ENCODE measurements at places on chromosomes 16 and 17.

DNA sequence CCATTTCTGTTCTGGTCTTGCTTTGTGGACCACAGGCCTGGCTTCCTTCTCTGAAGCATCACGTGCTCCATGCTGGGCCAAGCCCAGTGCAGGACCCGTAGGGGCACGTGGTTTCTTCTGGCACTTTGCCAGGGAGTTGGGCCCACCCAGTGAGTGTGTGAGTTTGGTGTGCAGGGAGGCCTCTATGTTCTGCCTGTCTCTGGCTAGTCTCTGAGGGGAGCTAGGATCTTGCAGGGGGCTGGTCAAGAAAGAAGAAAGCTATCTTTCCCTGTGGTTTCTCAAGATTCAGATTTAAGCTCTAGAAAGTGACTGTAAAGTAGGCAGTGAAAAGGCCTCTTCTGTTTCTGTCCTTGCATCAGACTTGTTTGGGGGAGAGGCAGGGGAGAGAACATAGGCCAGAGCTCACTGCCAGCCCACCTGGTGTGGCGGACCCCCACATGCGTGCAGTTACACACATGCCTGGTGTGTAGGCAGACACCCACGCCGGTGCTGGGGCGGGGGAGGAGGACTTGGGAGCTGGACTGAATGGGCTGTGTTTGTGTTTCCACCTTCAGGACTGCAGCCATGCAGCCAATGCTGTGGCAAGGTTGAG is 11.8 kb downstream of the LASP1 start:
- no peak for DNase-seq

GRCh38 chr17:17376362-17376761 is 73.2 kb downstream of the NT5M start:
- no peak for DNase-seq

DNA sequence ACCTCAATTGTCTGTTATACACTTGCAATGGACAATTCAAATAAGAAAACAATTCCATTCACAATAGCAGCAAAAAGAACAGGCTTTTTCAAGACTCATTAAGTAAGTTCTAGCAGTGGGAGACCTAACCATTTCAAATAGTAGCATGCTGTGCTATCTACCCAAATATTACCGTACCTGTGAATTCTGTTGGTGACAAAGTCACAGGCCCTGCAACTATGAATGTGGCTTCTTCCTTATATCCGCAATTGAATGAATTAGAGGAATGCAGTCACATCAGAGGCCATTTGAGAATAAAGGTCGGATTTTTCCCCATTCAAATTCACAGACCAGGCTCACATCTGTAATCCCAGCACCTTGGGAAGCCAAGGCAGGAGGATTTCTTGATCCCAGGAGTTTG is 800 bp upstream of the NME4 start:
- no peak for DNase-seq

GRCh38 chr16:81616321-81617020 is 162.6 kb upstream of the PLCG2 start:
- no peak for DNase-seq

- no peak for DNase-seq
Measured at GRCh38 chr16:24858219-24859041, 12.7 kb downstream of the SLC5A11 start.

DNA sequence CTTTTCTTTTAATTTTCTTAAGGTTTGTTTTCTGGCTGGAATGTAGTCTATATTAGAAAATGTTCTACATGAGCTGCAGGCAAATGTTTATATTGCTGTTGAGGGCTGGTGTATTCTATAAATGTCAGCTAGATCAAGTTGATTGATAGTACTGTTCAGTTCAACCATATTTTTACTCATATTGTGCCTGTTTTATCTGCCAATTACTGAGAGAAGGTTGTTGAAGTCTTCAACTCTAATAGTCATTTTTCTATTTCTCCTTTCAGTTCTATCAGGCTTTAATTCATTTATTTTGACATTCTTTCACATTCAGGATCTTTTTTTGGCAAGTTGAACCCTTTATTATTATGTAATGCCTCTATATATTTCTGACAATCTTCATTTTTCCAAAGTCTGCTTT is 93.2 kb upstream of the HS3ST3A1 start:
- no peak for DNase-seq

DNA sequence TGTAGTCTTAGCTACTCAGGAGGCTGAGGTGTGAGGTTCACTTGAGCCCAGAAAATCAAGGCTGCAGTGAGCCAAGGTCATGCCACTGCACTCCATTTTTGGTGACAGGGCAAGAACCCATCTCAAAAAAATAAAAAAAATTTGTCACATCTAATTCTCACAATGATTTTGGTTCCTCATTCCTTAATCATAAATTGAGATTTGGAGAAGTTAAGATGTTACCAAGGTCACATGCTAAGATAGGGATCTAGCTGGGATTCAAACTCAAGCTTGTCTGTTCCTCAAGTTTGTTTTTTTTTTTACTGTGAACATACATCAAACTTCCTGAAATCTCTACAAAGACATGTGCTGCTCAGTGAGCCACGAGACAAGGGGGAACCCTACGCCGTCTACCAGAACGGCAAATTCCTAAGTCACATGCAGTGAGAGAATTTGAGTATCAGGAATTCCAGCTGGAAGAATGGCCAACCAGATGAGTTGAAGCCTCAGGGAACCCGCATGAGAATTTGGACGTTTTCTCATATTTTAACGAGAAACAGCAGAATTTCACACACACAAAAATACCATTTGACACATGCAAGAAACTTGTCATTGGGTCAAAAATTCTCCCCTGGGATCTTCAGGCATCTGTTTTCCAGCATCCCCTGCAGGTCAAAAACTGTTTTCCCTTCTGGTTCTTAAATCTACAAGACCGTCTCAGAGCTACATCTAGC is 414.1 kb upstream of the GOT2 start:
- no peak for DNase-seq

- DNase-seq: no peak
Measured at GRCh38 chr17:80033840-80034239, 1.8 kb downstream of the TBC1D16 start.

GRCh38 chr17:80770881-80771611 is 220.6 kb upstream of the CHMP6 start:
- DNase-seq: peak; percentile 29

GRCh38 chr17:42778570-42778969 is 1.8 kb upstream of the WNK4 start:
- DNase-seq: no peak

DNA sequence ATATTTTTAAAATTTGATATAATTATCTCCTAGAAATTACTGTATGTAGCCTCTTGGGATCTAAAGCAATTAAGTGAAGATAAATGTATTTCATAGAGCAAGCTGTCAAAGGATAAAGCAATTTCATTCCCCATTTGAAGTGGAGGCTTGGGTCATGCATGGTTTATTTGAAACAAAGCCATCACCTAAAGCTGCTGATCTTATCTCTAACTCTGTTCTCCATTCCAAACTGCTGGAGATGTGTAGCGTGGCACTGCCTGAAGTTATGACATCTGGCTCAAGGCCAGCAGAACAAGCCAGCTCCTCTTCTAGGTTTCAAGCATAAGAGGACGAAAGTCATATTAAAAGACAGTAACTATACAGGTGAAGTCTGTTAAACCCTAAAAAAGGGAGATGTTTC is 83.9 kb downstream of the HIC1 start:
- DNase-seq: no peak

DNA sequence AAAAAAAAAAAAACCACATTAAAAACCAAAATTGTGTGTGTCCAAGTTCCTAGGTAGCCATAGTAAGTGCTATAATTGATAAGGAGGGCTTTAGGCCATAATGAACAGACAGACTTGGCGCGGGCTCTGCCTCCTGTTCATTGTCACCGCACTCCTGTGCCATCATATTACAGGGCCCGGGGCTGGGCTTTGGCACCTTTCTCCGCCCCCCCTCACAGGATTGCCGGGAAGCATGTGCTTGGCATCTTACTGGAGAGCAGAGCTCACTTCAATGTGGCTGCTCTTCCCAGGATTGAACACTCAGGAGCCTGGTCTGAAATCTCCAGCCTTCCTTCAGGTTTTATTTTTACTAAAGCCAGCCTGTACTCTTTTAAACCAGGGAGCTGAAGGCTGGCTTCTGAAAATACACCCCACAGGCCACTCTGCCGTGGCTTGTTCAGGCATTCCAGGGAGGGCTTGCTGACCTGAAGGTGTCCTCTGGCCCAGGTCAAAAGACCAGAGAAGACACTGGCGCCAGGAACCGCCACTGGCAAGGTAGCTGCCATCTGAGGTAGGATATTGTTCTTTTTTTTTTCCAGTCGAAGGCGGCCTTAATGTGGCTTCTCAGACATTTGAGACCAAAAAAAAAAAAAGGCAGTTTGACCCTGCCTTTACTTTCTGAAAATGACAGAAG is 39.3 kb downstream of the DHRS7B start:
- DNase-seq: no peak

DNA sequence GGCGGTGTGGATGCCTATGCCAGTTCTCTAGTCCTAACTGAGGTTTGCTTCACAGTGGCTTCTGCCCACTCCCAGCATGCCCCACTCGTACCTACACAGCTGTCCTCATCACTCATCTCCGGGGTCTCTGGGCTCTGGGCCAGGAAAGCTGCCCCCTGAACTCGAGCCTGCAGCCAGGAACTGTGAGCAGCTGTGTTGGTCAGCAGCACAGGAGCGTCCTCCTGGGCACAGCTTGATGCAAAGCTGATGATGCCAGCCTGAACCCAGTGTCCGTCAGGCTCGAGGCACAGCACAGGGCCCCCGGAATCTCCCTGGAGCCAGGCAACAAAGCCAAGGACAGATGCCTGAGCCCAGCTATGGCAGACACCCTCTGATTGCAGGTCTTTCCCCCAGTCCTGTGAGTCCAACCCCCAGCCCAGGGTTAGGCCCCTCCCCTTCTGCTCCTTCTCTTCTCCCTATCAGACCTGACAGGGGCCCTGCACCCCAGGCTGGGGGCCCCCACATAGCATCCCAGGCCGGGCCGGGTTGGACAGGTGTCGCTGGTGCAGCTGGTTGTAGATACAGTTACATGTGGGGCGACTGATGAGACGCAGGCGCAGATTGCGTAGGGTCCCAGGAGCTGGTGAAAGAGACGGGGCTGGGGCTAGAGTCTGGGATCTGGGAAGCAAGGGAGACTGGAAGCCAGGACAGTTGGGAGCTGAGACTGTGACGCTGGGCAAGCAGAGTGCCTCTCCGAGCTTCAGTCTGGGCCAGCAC is 2.7 kb downstream of the PRSS53 start:
- DNase-seq: no peak

- DNase-seq: no peak
Measured at GRCh38 chr17:12519956-12520594, 145.6 kb upstream of the MYOCD start.

GRCh38 chr16:1199347-1200013 is 25.6 kb downstream of the TPSG1 start:
- no peak for DNase-seq

DNA sequence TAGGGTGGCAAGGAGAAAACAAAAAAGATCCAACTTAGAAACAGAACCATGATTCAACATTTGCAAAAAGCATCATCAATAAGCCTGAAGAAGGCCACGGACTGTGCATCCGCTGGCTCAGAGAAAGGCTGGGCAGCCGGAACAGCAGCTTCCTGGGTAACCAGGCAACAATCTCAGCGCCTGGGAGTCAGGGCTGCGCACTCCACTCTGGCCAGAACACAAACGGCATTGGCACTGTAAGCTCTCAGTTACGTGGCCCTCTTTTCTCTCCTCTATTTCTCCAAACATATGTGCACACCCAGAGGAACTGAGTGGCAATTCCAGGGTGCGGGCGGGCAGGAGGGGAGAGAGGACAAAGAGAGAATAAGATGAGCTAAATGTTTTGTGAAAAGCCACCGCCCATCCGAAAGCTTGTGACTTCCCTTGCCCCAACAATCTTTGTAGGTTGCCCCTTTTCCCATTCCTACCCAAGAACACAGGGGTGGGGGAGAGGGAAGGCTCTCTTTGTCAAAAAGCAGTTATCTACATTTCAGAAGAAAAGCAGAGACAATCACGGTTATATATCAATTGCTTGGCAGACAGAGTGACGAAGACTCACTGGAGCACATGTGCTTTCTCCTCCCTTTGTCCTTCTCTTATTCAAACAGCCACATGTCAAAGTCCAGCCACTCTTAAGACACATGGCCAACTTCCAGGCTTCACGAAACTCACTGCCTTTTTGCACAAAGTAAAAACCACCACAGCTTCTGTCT is 6.6 kb upstream of the GHDC start:
- no peak for DNase-seq

GRCh38 chr17:77083531-77083930 is 57.2 kb upstream of the SEC14L1 start:
- DNase-seq: no peak

GRCh38 chr16:29738514-29738913 is 7.3 kb downstream of the C16orf54 start:
- DNase-seq: no peak

- no peak for DNase-seq
Measured at GRCh38 chr16:1678500-1679098, 520 bp downstream of the JPT2 start.

DNA sequence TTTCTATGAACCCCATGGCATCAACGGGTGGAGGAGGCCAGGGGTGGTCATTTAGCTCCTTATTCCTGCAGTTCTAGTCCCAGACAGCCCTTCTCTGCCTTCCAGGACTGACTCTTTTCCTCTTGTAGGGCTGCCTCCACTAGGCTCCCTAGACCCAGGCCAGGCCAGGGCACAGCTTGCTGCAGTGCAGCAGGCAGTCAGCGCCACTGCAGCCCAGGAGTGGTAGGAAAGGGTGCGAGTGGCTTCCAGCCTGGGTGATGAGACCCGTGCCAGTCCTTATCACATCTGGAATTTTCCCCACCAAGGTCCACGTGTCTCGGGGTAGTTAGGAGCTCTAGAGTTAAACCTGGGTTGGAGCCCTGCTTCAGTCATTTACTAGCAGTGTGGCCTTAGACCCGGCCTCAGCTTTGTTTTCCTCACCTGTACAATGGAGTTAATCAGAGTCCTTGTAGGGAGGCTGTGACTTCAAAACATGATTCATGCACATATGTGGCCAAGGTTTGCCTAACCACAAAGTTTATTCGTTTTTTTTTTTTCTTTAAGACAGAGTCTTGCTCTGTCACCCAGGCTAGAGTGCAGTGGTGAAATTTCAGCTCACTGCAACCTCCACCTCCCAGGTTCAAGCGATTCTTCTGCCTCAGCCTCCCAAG is 4.7 kb downstream of the SLC5A11 start:
- no peak for DNase-seq

- DNase-seq: no peak
Measured at GRCh38 chr16:67548265-67549126, 13.8 kb upstream of the CTCF start.

- DNase-seq: no peak
Measured at GRCh38 chr16:70788668-70789594, 12.0 kb downstream of the VAC14 start.

GRCh38 chr17:5680766-5681165 is 96.5 kb upstream of the NLRP1 start:
- DNase-seq: no peak

All from NCI-H187 (cell line).